ENCODE measurements at places on chromosomes 2 and 18.

DNA sequence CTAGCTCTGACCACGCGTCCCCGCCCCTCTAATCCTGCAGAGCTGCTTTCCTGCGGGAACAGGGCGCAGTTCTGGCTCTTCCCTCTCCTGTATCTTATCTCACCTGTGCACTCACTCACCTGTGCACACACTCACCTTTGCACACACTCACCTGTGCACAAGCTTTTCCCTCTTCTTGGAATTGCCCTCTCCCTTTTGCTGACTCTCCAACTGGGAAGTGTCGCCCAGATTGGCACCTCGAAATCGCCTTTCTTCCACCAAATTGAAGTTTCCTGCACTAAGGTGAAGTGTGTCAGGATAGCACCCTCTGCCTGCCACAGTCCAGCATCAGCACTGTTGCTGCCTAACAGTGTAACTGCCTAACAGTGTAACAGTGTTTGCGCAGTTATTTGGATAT lies 566 bp upstream of the CMPK2 start:
- no peak for DNase-seq

GRCh38 chr2:172280571-172281361 lies 146.6 kb upstream of the ITGA6 start:
- DNase-seq: no peak

DNA sequence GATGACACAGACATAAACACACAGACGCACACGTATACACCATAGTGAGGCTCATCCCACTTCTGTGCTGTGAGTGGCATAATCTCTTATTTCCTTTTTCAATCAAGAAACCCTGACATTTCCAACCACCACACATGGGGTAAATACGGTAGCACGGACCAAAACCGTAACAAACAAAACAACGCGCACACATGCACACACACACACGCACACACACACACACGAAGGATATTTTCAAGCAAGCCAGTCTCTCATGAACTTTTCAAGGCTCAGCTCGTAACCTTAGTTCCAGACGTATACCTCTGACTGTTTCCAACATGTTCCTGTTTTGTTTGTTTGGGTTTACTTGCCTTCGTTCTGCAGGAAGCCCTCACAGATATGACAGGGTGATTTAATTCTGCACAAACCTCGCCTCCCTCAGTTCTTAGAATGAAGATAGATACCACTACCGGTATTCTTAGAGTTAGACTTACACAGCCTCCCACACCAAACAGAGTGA lies 119.8 kb downstream of the BCL2 start:
- no peak for DNase-seq

GRCh38 chr2:85156153-85156552 lies 23.0 kb downstream of the TCF7L1 start:
- DNase-seq: no peak

- DNase-seq: no peak
Observed at GRCh38 chr18:31684279-31685096, at the start of gene B4GALT6. TSS of gene B4GALT6 (minus strand) at chr18:31684581. CDS start at chr18:31684426, 155 bp downstream.

GRCh38 chr2:1620081-1620480 lies 124.2 kb downstream of the PXDN start:
- DNase-seq: peak; percentile 61

DNA sequence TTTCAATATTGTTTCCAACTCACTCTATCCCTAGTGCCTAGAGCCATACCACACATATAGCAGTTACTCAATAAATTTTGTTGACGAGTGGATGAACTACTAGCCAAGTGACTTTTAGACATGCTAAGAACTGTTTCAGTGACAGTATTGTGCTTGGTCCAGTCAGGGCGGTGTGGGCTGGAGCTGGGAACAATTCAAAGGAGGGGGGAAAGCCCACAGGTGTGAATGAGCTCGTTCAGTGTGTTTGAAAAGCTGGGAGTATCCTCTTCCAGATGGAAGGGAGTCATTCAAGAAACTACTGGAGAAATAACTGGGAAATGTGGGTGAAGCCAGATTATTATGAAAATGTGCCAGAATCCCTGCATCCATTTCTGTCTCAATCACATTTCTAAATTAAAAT lies 1.7 kb upstream of the SERPINE2 start:
- DNase-seq: no peak

- no peak for DNase-seq
Observed at GRCh38 chr2:204010628-204011560, 74.3 kb downstream of the ICOS start.

DNA sequence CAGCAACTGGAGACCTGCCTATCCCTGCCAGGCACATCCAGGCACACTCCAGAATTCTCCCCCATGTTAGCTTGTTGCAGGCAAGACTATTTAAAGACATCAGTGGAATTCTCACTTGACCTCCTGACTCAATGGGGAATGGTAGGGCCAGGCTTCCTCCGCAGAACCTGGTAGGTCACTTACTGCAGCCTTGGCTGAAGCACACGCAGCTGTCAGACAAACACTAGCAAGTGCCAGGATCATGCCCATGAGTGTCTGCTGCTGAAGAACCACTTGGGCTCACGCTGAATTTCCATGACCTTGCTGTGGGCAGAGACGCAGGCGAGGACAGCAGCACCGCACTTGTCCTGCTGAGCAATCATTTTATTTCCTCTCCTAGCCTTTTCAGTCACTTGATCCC lies 3.2 kb downstream of the LRRC30 start:
- DNase-seq: no peak

- no peak for DNase-seq
Observed at GRCh38 chr18:13401404-13401803, 182.8 kb downstream of the LDLRAD4 start.

DNA sequence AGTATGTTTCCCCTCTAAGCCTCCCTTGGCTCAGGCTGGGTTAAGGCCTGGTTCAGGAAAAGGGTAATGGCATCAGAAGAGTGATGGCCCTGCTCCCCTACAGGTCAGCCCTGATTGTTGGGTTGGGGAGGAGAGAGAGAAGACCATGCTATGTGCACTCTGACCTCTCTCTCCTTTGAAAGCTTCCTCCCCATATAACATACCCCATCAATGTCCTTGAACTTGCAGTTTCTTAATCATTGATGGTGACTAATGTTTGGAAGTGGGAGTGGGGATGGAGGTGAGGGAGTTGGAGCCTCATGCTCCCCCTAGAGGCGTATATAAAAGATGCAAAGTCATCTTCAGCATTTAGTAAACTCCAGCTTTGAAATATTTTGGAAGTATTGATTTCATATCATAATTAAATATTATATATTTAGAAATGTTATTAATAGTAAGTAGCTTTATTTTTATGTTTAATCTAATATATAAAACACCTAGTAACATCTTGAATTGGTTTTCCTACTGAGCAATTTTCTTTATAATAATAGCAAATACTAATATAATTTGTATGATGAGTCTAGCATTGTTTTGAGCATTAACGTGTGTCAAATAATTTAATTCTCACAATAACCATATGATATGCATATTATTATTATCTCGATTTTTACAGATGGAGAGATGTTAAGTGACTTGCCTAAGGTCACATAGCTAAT lies 8.8 kb downstream of the PLCL1 start:
- DNase-seq: no peak

GRCh38 chr18:8011361-8011760 lies 444.2 kb downstream of the PTPRM start:
- no peak for DNase-seq

GRCh38 chr2:230905448-230906421 lies 19.3 kb downstream of the GPR55 start:
- DNase-seq: peak; percentile 47

- DNase-seq: no peak
Observed at GRCh38 chr18:61929881-61930640, 37.3 kb upstream of the RNF152 start.
